ENCODE measurements at places on chromosomes 11 and 22.

DNA sequence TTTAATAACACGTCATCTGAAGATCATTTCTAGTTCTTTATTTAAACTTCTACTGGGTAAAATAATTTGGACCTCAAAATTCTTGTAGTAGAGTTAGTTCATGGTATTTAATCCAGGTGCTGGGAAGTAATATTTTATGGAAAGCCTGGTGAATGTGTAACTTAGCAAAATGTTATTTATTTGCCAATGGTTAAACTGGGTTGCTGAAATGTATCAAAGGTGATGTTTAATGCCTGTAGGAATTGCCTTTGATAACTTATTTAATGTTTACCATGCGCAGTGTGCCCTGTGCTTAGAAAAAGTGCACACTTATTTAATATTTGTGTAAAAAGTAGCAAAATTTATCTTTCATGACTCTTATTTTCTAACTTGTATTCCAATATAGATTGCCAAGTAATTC is 11.2 kb downstream of the OR5M11 start:
- DNase-seq = no peak

GRCh38 chr11:119476666-119477331 is 53.8 kb upstream of the THY1 start:
- DNase-seq = no peak

GRCh38 chr11:12066056-12066798 is 44.2 kb upstream of the MICAL2 start:
- DNase-seq = peak; percentile 79

GRCh38 chr11:33500861-33501479 is 199.7 kb downstream of the C11orf91 start:
- peak; percentile 21 for DNase-seq

DNA sequence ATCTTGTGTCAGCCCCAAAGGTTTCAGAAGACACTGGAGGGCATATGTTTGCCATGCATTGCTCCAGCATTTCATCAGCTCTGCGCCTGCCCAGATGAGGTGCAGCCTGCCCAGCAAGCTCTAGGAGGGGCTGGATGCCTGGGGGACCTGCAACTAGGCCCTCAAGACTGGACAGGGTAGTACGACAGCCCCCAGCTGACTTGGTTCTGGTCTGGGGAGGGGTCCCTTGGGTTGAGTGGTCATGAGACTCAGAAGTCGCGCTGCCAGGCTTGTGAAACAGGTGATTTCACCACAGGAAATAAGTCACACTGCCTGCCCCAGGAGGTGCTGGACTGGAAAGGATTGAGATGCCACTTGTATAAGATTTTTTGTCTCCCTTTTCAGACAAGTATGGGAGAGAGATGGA is 23.4 kb downstream of the TPBGL start:
- no peak for DNase-seq

- DNase-seq = no peak
These were observed 323.7 kb downstream of the MIAT start for GRCh38 chr22:26981111-26981510.

GRCh38 chr22:37929390-37929789 is 23.3 kb downstream of the MICALL1 start:
- DNase-seq = no peak

DNA sequence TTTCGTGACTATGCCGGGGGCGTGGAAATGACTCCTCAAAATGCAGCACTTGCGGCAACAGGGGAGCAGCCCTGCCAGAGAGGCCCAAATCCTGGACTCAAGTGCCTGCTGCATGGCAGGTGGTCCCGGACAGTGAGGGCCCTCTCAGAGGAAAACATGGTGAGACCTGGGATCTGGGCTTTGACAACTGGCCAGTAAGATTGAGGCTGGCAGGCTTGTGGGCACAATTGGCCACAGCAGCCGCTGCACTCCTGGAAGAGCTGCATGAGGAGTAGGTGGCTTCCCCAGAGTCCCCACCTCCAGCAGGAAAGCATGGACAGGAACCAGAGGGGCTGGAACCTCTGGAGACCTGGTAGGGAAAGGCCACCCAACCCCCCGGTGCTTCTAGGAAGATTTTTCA is 13.4 kb downstream of the LINC01488 start:
- no peak for DNase-seq

DNA sequence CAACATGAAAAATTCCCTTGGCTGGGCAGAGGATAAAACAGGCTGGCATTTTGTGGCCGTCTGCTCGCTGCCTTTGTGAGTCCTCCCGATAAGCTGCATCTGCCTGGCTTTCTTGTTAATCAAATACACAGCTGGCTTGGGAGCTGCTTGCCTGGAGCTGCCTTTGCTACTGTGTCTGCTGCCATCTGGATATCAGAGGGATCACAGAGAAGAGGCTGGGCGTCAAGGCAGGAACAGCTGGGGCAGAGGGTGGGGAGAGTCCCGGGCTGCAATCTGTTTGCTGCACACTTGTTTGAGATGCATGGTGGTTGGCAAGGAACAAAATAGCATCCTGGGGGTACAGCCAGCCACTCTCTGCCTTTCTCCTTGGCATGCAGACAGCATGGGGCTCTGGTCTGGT is 36.0 kb downstream of the COMMD9 start:
- no peak for DNase-seq

GRCh38 chr11:73343076-73343873 is 32.9 kb upstream of the RELT start:
- DNase-seq = no peak

DNA sequence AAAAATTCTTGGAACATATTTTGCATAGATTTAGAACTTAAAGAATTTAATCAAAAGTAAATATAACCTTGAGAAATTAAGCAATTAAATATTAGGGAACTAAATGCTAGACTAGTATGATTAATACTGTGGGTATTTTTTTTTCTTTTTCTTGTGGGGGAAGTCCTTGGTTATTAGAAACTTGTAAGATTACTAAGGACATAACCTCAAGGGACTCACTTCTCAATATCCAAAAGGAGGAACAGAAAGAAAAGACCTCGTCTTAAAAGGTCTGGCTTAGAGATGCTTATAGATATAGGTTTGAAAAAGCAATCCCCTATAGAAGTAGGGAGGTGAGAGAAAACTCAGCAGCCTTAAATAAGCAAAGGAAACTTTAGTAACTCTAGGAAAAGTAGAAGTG is 368.5 kb downstream of the INSC start:
- no peak for DNase-seq

GRCh38 chr22:39624501-39624821 is 53.9 kb downstream of the CACNA1I start:
- DNase-seq = no peak

GRCh38 chr11:13061294-13061990 is 52.3 kb downstream of the RASSF10 start:
- DNase-seq = no peak

DNA sequence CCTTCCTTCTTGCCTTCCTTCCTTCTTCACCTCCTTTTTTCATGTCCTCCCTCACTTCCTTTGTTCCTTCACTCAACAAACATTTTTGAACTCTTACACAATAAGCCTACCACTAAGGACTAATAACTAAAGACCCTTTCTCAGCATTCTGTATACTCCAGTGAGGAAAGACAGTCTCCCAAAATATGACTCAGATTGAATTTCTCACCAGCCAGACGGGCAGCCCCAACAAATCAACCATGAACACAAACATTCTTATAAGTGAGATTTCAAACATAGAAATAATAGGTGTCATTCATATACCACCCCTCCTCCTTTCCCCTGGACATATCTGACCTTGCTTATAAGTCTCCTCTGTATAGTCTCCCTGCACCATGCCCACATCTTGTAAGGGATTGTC is 1079.7 kb downstream of the OPCML start:
- no peak for DNase-seq

- no peak for DNase-seq
These were observed 192.3 kb upstream of the C11orf87 start for GRCh38 chr11:109229682-109230081.

DNA sequence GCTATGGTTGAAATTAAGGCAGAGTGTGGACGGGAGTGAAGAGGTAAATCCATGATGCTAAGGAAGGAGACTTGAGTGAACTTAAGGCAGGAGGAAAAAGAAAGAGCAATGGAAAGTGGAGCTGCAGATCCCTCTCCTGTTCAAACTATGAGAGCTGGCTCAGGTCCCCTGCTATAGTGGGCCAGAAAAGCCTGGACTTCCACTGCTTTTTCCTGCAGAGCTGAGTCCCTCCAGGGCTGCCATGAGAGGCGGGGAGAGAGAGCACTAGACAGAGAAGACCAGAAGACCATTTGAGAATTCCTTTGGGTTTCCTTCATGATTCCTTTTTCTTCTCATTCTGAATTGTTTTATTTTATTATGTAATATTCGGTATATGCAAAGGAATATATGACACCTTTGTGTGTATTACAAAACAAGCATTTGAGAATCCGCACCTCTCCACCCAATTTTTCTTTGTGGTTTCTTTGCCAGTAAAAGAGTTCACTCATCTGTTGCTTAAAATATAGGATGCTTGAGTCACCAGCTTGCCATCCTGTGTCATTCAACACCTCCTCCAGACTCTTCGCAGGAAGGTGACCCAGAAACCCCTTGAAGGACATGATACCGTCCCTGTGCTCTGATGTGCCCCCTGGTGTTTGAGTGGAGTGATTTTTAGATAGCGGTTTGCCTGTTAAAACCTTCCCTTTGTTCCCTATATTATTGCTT is 24.4 kb downstream of the SREBF2 start:
- DNase-seq = peak; percentile 84

- DNase-seq = no peak
These were observed 11.0 kb downstream of the POU2AF3 start for GRCh38 chr11:111309215-111309915.

DNA sequence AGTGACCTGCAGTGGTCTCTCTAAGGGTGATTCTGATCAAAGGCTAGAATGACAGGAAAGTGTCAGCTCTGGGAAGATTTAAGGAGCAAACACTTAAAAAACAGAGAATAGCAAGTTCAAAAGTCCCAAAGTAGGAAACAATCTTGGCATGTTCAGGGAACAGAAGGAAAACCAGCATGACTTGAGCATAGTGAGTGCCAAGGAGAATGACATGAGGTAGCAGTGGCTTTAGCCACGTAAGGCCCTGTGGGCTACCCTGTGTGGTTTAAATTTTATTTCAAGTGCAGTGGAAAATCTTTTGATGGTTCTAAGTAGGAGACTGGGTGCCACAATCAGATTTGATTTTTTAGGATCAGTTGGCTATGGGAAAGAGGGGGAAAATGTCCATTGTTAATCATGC is 149.4 kb downstream of the WNT11 start:
- DNase-seq = no peak

GRCh38 chr11:75365711-75366181 is 14.3 kb upstream of the ARRB1 start:
- no peak for DNase-seq

- DNase-seq = no peak
These were observed 7.6 kb upstream of the PTH start for GRCh38 chr11:13503393-13503792.

Data from HTR-8/SVneo (cell line).